ENCODE measurements at places on chromosomes 3 and 15.

GRCh38 chr3:171293142-171293782, 166.9 kb downstream of the TNIK start:
- DNase-seq = no peak

DNA sequence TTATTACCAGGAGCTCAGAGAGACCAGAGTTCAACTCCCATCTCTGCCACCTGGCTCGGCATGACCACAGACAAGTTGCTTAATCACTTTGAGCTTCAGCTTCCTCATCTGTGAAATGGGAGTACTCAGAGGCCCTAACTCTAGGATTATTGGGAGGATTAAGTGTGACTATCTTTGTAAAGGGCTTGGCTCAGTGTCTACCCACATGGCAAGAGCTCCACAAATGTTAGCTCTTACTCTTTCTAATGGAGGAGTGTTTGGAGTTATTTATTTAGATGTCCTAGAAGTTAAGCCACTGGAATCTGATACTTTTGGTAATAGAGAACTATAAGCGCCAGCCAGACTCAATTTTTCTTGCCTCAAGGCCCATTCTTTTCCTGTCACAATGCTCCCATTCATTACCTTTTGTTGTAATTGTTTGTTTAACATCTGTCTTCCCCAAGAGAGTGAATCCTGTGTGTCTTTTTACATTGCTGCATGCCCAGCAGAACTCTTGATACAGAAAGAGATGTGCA, 12.3 kb upstream of the LMCD1 start:
- DNase-seq = no peak

GRCh38 chr3:69921651-69922050, 77.9 kb upstream of the SAMMSON start:
- no peak for DNase-seq

DNA sequence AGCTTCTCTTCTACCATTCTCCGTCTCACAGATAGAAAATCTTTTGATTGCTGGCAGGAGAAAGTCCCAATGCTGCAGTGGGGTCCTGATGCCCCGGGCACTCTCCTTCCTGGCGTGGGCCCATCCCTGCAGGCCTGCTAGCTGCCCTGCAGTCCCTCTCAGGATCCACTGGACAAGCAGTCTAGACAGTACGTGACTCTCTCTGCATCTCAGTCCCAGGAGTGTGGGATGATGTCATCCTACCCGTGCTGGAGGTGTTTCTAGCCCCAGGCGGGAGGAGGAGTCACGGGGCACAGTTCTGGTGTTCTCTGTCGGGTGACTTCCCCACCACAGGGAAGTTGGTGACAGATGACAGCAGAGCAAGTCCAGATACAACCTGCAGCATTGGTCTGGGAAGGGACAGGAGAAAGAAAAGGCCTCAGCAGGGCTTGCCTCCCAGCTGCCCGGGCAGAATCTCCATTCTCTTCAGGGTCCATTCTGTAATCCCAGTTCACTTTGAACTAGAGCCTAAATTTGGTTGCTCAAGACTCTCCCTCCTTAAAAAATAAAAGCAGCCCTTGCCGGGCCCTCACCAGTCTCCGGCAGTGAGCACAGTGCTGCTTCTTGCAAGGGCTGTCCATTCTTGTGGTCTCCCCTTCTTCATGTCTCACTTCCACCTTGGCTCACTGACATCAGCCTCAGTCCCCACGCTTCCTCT, 30.6 kb downstream of the SLC28A1 start:
- DNase-seq = peak; percentile 33

DNA sequence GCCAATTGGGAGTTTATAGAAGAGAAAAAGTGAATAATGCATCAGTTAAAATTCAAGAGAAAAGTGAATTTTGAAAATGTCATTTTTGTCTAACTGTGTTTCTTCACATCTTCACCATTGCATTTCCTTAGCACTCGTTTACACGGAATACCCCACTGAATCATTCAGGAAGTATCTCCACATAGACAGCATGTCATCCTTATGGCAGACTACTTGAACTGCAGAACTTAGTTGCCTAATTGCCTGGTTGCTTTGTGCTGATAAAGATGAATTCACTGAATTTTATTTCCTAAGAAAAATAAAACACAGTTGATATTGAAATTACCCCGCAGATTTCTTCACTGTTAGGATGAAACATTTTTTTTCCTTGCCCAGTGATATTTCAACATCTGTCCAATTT, 627.1 kb downstream of the ROBO1 start:
- DNase-seq = no peak

- DNase-seq = no peak
Measured at GRCh38 chr15:70045045-70045444, 52.7 kb downstream of the TLE3 start.

- DNase-seq = no peak
Measured at GRCh38 chr3:113094337-113095221, 103.8 kb downstream of the GTPBP8 start.

- DNase-seq = peak; percentile 82
Measured at GRCh38 chr3:194315088-194315964, 35.8 kb downstream of the CPN2 start.

- no peak for DNase-seq
Measured at GRCh38 chr3:124292329-124292728, 300.4 kb upstream of the ROPN1 start.

- no peak for DNase-seq
Measured at GRCh38 chr15:74109713-74110112, 20.7 kb upstream of the ISLR2 start.

DNA sequence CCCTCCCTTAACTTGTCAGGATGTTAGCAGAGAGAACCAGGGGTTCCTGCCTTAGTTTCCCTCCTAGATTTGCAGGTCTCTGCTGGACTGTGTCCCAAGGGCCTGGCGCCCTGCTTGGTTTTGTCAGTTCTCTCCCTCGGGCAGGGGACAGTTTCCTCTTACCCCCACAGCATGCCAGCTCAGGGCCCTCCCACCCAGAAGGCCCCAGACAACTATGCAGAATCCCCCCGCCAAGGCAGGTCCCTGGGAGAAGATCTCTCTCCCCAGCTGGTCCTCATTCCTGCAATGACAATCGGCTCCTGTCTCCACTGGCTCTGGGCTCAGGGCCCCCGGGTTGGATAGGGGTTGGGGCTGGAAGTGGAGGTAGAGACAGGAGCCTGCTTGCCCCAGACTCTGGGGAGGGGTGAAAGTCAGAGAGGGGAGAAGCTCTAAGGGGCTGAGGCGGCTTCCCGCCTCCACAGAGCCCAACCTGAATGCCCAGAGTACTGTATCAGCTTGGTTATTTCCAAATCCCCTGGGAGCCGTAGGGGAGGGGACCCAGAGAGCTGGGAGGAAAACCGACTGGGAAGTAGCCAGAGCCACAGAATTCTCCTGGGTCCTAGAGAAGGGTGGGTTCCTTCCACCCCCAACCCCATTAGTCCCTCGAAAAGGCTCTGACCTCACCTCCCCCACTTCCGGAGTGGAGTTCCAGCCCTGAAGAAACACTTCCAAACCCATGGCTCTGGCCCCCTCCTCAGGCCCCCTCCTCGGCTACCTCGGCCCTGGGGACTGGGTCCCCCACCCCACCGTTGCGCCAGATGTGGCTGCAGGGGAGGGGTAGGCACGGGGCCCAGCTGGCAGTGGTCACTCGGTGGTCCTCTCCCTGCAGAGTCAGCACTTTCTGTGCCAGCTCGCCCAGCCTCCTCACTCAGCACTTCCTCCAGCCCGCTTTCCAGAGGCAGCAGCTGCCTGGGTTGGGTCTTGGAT, 3.8 kb upstream of the LOXL1 start:
- DNase-seq = no peak

- DNase-seq = no peak
Measured at GRCh38 chr3:104908761-104909160, 457.9 kb upstream of the ALCAM start.

- no peak for DNase-seq
Measured at GRCh38 chr3:87595798-87596197, 319.4 kb upstream of the POU1F1 start.

- DNase-seq = no peak
Measured at GRCh38 chr3:125189378-125190165, 23.0 kb downstream of the SLC12A8 start.

DNA sequence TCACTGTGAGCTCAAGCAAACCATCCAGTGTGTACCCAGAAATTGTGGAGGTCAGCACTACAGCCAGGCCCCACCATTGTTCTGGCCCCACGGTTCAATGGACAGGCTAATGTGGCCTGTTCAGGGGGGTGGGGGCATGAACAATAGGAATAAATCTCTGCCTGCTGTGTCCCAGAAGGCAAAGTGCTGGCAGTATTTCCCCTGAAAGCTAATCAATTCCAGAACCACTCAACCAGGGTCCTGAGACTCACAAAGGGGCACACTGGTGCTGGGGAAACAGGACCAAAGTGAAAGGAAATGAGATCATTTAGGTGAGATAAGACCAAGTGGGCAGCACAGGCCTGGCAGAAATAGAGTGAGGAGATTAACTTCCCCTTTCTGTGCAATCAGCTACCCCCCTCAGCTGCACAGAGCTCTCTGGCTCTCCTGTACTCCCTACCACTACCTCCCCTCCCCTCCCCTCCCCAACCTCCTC, 11.5 kb downstream of the CRYGS start:
- DNase-seq = no peak

GRCh38 chr3:127673191-127674100, 694 bp downstream of the ABTB1 start:
- DNase-seq = peak; percentile 31

DNA sequence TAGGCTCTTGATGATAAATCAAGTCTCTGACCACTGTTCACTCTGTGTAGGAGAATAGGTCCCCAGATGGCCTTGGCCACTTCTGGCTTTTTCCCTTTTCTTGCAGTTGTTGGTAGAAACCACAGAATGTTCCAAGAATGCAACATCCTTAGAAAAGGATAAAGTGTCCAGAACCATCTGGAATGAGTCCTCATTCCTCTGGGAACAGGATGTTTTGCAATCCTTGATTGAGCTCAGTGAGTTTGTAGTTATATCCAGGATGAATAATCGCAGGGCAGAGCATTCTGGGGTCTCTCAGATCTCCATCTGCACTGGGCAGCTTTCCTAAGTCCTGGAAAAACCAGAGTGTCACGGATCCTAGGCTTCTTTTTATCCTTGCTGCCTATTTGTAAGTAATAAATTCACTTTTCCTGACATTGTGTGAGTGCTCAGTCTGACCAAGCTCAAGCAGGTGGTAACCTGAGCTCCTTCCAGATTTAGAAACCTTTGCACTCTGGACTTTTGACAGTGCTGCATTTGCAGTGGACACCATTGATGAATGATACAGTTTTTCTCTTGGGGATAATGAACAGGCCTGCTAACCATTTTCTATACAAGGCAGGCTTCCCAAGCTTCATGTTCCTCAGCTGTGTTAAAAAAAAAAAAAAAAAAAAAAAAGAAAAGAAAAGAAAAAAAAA, 1028.6 kb downstream of the OTOL1 start:
- DNase-seq = no peak

DNA sequence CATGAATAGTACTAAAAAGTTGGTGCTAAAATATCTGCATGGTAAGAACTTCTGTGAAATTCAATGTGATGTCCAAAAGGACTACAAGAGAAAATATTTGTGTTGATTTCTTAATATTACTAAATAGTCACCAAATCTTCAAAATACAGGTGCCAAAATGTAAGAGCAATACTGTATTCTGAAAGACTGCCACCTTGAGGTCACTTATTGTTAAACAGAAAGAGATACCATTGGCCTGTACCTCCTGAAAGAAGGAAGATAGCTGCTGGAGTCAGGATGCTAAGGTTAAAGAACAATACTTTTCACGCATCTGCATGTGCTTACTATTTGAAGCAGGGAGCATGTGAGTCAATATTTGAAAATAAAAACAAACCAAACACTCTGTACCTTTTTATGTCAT, 72.0 kb upstream of the LSAMP start:
- no peak for DNase-seq

DNA sequence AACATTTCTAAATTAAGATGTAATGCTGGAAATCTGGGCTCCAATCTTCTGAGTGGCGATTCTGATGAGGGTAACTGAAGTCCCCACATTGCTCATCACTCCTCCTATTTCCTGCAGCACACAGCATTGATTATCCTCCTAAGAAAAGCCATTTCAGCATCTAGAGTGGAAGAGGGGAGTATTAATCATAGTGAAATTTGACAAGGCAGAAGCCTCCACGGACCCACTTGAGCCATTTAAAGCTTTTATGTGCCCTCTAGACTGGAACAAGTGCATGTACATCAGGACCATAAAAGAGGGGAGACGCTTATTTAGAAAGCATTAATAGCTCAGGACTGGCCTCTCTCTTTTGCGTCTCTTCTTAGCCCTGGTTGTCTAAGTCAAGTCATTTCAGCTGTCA, 25.8 kb downstream of the AQP9 start:
- DNase-seq = no peak

DNA sequence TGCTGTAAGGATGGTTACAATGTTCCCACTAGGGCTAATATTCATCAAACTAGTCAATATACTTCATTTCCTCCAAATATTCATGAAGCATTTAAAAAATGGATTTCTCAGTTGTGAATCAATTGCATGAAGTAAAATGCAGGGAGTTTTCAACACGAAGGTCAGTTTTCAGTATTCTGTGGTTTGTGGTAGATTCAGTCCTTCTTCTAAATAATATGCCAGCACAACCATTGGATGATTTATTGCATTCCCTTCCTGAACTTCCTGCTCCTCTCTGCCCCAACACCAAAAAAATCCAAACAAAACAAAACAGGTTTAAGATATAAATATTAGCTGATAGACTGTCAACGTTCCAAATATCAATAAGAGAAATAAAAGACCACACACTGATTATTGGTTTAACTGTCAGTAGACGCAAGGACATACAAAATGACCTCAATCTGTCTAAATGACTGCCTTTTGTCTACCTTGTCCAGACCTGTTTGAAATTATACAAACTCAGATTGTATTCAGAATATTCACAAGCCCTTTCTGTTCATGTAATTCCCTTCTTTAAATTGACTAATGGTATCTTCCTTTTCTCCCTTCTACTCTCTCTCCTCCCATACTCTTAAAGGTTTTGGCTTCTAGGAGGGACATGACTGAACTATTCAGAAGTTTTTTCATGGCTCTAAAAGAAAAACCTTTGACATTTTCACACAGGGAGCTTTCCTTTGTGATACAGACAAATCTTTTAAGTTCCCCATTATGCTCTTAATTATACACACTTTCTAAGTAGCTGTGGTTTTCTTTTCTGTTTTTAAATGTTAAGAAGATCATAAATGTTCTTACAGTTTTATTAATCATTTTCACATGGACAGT, 92.6 kb upstream of the STT3B start:
- no peak for DNase-seq

GRCh38 chr3:89165636-89166263, 58.3 kb downstream of the EPHA3 start:
- DNase-seq = no peak

All from activated CD4-positive, alpha-beta T cell treated with anti-CD3 and anti-CD28 coated beads for 24 hours (primary cell).